ENCODE measurements at places on chromosomes 6 and 20.

- DNase-seq, result no peak
Observed at GRCh38 chr20:30815577-30816181, 441.8 kb upstream of the DEFB115 start.

- DNase-seq, result no peak
Observed at GRCh38 chr6:37802810-37803209, 16.7 kb upstream of the ZFAND3 start.

DNA sequence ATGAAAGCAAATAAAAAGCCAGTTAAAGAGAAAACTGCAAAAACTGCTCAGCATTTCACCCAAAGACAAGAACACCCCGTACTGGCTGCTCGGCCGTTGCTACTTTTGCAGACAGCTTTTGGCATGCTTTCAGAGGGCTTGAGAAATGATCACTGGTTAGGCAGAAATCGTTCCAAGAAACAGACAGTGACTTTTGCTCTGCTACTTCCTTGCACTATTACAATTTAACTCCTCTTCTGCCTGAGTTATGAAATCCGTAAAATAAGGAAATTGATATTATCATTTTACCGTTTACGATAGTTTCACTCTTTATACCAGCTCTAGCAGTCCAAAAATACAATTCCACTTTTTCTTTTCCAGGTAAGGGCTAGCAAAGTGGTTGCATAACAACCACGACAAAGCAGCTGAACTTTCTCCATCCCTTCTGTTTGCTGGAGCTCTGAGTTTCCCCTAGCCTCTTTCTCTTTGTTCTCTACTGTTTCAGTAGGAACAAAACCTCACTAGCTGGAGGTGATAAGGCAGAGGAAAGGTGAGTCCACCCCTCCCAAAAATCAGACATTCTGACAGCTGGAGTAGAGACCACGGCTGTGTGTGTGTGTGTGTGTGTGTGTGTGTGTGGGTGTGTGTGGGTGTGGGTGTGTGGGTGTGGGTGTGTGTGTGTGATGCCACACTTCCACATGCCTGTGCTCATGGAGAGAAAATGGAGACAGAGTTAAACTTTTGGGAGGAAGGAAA is 191.8 kb upstream of the RREB1 start:
- DNase-seq, result no peak

DNA sequence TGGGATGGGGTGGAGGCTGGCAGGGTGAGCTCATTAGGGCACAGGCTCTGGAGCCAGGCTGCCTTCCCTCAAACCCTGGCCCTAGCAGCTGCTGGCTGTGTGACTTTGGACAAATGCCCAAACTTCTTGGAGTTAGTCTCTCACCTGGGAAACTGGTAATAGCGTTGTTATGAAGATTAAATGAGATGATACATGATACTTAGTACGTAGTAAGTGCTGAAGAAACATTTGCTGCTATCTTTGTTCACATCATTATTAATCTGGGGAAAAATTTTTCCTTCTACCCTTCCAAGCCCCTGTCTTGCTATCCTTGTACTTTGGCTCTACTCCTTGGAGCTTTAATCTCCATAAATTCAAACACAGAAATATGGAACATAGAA is 22.3 kb upstream of the PPARD start:
- no peak for DNase-seq

DNA sequence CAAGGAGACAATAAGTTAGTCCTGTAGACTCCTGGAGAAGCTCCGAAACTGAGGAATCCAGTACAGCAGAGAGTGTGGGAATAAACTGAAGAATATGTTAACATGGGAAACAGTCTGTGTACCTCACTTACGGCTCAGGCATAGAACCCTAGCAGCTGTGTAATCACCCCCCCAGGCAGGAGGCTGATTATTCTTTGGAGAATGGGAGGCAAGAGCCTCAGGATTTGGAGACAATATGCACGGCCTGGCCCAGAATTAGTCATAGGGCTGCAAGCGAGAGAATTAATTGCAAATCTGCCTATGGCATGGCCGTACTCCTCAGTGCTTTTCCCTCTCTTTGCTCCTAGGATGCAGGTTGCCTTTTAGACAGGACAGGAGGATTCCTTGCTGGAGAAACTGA is 27.5 kb upstream of the FYN start:
- DNase-seq, result no peak

GRCh38 chr6:32581315-32582095 is 8.1 kb downstream of the HLA-DRB1 start:
- DNase-seq, result no peak

DNA sequence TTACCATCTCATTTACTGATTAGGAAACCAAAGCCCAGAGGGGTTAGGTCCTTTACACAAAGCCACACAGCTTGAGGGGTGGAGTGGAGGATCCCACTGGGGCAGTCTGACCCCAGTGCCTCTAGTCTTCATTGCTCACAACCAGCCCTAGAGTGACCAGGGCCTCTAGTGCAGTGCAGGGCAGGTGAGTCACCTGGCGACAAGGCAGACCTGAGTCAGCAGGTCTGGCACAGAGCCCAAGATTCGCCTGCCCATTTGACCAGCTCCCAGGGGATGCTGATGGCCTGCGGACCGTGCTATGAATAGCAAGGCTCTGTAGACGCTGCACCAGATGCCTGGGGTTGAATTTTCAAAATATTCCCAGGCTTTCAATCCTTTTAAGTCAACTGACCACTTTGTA is 29.9 kb downstream of the CDH26 start:
- no peak for DNase-seq

- DNase-seq, result no peak
Observed at GRCh38 chr6:135604035-135604860, 106.7 kb upstream of the AHI1 start.

GRCh38 chr20:57797401-57797800 is 87.6 kb upstream of the PMEPA1 start:
- DNase-seq, result no peak

- DNase-seq, result no peak
Observed at GRCh38 chr6:91442342-91442741, 855.5 kb upstream of the MAP3K7 start.

DNA sequence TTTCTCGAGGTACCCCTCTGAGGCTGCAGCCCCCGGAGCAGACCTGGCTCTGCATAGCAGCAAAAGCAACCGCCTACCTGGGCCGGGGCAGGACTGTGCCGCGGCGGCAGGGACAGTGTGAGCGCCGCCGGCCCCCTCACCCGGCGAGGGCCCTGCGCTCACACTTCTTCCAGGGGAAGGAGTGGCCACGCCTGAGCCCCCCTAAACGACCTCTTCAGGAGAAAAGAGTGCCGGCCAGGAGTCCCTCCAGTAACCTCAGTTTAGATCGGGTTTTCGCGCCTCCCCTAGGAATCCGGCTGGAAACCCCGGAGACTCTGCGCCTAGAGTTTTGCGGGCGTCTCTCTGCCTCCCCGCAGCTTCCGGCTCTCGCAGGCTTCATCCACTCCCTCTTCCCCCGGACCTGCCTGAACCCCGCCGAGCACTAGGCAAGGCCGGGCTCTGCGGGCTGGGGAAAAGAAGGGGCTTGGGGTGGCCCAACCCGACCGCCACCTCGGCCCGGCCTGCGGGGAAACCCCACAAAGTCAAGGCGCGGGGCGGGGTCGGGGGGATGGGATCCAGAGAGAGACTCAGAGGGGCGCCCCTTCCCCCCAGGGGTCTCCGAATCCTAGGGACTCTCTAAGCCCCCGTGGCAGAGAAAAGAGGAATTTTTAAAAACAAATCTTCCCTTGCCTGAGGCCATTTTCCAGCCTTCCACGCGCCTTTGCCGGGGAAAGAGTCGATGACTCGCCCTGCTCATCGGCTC is 558 bp downstream of the LINC00237 start:
- no peak for DNase-seq

- peak; percentile 76 for DNase-seq
Observed at GRCh38 chr6:16854986-16855385, 93.7 kb upstream of the ATXN1 start.

DNA sequence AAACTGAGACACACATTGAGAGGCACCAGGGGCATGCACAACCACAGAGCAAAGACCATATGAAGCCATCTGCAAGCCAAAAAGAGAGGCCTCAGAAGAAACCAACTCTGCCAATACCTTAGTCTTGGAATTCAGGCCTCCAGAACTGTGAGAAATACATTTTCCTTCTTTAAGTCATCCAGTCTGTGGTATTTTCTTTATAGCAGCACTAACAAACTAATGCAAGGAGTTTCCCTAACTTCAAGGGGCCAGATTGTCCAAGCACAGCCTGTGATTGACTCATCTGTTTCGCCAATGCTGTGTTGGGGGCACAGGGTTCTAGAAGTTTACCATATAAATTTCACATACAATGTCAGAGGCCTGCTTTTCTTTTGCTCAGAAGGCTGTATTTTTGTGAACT is 364.6 kb downstream of the GJA1 start:
- no peak for DNase-seq

- no peak for DNase-seq
Observed at GRCh38 chr6:5761370-5761769, 245.4 kb downstream of the NRN1 start.

GRCh38 chr20:22055981-22056380 is 350.5 kb downstream of the PAX1 start:
- DNase-seq, result no peak

DNA sequence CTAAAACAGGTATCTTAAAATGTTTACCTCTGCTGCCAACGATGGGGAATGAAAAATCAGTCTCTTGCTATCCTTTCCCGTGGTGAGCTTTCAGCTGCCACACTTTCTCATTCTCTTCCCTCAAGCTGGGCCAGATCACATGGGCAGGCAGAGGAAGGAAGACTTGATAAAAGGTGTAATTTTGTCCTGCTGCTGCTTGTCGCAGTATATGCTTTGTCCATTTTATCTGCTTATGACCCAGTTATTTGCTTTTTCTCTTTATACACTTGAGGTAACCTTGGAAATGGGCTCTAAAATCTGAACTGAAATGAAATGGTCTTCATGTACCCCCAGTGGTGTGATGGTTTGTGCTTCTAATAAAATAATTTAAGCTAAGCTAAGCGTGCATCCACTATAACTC is 695.9 kb upstream of the FLRT3 start:
- no peak for DNase-seq

- no peak for DNase-seq
Observed at GRCh38 chr6:128114164-128114563, 213.3 kb upstream of the THEMIS start.

DNA sequence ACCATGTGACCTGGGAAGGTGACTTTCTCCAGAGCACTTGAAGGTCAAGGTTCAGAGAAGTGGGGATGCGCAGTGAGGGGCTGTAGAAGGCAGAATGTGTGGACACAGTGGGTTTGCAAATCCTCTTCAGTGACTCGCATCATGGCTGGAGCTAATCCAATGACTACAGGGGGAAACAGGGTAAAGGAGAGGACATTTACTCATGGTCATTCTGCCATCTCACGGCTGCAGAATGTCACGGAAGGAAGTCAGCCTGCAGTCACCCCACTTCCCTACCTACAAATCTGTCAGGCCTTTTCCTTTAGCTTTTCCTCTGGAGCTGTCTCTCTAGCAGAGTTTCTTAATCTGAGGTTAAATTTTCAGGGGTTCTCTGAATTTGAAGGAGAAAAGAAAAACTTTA is 337.6 kb downstream of the CDC5L start:
- no peak for DNase-seq

GRCh38 chr20:47368301-47368700 is 11.8 kb upstream of the ZMYND8 start:
- DNase-seq, result no peak

DNA sequence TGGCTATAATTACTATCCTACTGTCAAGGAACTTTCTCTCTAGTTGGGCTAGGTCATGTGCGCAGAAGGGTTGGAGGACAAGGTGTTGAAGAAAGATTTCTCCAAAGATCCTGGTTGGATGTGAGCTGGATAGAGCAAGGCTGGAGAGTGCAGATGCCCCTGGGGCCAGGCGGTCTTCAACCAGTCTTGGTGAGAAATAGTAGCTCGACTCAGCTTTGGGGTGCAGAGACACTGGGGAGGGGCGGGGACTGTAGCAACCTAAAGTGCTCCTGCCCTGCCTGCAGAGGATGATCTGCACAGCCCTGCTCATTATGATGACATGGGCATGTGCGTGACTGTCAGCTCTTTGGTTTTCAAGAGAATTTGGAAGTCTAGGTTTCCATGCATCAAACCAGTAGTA is 35.9 kb downstream of the PHACTR3 start:
- no peak for DNase-seq

DNA sequence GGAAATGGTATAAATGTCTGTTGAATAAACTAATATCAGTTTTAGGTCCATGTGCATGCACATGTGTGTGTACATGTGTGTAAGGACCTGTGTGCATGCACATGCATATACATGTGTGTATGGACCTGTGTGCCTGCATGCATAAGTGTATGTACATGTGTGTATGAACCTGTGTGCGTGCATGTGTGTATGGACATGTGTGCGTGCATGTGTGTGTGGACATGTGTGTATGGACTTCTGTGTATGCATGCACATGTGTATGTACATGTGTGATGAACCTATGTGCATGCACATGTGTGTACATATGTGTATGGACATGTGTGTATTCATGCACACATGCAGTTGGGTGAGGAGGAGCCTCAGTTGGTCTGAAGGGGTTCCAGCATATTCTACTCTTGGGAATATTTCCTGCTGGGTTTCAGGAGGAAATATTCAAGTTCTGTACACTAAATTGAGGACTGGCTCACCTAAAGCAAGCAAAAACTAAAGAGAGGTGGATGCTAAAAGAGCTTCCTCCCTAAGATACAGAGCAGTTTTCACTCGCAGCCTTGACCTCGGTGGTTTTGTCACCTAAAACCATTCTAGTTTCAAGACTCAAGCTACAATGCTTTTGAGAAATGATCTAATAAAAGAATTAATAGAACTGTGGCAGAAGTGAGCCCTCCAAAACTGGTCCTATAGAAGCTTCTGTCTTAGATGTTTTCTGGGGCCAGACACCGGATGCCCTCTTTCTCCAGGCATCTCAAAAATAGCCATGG is 742.8 kb downstream of the MAFB start:
- no peak for DNase-seq

DNA sequence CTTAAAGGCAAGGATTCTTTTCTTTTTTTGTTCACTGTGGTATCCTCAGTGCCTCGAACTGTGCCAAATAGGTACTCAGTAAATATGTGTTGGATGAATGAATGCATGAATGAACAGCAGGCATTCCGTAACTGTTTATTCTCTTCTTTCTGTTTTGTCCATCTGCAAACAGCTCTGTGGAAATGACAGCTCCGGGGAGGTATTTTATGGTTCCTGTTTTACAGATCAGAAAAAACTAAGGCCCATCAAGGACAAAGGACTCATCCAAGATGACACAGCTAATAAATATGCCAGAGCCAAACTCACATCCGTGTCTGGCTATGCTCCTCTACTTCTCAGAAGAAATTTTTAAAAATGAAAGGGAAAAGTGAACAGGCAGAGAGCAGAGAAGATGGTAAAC is 21.0 kb downstream of the JPH2 start:
- DNase-seq, result no peak

- DNase-seq, result no peak
Observed at GRCh38 chr20:17538517-17539170, 7.5 kb upstream of the BFSP1 start.
